ENCODE measurements at places on chromosomes 1 and 21.

- DNase-seq = no peak
These were observed 80.1 kb downstream of the DISP3 start for GRCh38 chr1:11558871-11559590.

DNA sequence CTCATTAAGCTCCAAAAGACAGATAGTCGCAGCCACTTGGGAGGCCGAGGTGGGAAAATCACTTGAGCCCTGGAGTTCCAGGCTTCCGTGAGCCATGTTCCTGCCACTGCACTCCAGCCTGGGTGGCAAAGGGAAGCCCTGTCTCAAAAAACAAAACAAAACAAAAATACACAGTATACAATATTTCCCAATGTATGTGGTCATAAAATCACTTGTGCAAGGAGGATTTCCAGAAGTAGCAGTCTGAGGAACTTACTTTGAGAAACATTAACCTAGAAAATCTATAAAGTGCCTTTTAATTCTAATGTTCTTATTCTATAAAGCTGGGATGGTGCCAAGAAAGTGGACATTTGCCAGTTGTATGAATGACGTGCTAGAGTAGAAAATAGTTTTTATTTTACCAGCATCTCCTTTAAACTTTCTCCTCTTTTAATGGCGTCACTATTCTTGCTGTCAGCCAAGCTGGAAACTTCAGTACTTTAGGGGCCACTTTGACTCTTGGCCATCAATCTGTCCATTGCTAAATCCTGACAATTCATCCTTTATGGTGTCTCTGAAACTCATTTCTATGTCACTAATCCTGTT, 22.5 kb downstream of the FAM177B start:
- DNase-seq = no peak

GRCh38 chr21:18894387-18894786, 490.8 kb upstream of the TMPRSS15 start:
- DNase-seq = no peak

- no peak for DNase-seq
These were observed 113.4 kb downstream of the DHRS3 start for GRCh38 chr1:12504601-12505000.

GRCh38 chr1:236336084-236336483, 54.3 kb upstream of the ERO1B start:
- DNase-seq = no peak

- no peak for DNase-seq
These were observed 1912.9 kb downstream of the MRPL39 start for GRCh38 chr21:23694390-23694789.

- no peak for DNase-seq
These were observed 4.0 kb downstream of the EDN2 start for GRCh38 chr1:41480204-41481108.

DNA sequence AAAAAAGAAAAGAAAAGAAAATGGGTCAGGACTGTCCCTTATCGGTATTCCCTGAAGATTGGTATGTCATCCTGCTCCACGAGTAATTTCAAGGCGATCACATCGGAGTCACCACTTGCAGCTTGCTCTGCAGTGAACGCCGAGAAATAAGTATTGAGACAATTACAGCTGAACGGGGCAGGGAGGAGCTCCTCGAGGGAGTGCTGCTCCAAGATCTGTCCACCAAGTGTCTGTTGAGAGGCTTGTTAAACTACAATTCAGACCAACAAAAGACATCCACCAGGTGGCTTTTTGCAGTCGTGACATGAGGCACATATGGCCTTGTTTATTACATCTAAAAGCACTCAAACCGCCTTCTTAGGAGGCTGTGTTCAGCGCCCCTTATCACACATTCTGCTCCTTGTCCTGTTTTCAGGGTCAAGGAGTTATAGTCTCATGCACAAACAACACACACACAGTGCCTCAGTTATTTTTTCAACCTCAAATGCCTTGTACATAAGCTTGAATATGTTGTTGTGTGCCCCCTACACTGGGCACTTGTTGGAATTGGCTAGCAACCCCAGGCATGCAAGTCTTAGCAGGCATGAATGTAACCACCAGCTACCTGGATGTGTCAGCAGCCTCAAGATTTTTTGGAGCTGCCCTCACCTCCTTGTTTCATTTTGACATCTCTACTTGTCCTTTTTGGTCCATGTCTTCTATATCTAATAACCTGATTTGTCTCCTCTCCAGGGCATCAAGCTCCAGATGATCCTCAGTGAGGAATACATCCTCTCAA, 13.0 kb upstream of the CD48 start:
- DNase-seq = no peak

- no peak for DNase-seq
These were observed 32.2 kb upstream of the TTC4 start for GRCh38 chr1:54683453-54683852.

DNA sequence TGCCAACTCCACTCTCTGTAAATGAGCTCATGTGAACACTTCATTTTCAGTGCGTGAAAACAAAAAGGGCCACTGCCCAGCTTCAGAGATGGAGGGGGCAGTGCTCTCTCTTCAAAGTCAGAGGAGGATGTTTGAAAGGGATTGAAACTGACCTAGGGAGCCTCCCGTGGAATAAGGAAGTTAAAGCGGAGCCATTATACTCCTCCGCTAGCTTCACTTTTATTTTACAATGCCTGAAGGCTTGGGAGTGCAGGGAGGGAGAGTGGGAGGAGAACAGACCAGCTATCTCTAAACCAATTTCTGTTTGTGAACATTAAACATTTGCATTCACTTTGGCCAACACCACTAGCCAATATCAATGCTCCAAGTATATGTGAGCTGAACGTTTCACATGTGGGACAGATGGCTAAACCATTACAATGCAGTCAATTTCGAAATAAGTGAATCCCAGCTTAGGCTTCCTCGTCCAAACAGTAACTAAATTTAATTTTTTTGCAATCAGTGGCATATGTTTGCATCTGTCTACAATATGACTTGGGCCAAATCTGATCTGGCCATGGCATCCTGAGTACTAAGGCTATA, 126.9 kb downstream of the ESRRG start:
- DNase-seq = no peak

DNA sequence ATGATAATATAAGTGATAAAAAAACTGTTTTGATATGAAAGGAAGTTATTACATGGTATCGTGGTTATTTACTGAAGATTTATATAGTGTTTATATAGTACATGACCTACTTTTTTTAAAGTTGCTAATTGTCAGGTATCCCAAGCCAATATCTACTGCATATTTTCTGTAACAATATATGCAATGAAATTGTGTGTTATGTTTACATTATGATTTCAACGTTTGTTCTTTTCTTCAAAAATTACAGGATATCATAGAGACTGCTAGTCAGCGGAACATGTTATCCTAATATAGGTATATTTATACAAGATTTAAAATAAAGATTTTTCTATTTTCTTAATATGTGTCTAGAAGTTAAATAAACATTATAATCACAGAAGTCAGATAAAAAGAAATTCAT, 167.5 kb upstream of the DPYD start:
- no peak for DNase-seq

DNA sequence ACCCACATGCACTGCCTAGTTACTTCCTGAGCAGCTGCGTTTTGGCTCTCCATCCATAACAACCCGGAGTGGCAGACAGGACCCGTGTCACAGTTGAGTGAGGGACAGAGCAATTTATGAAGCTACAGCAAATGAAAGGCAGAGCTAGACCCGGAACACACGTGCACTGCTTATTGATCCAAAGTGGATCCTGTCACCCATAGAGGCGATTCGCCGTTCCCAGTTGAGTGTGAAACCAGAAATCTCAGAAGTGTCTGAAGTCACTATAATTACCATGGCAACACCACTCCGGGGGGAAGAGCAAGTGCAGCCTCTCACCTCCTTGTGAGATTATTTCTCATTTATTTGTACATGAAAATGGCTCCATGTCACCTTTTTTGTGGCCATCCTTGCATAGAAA, 365.2 kb downstream of the DSCAM start:
- no peak for DNase-seq

DNA sequence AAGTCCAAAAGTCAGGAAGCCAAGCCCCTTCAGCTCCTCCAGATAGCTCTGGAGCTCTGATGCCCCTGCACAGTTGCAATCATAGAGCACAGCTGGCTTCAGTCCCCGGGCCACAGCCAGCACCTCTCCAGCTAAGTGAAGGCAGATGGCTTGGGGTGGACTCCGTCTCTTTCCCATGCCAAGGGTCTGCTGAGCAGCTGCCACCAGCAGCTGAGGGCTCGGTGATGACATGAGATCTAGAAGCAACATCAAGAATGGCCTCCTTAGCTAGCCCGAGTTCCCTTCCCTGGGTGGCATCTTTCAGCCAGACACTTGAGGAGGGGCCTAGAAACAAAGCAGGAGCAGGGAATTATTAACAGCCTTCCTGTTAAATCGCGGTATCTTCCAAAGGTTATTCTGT, 973 bp downstream of the C1orf74 start:
- DNase-seq = no peak

GRCh38 chr1:30538226-30538992, 185.0 kb downstream of the MATN1 start:
- no peak for DNase-seq

DNA sequence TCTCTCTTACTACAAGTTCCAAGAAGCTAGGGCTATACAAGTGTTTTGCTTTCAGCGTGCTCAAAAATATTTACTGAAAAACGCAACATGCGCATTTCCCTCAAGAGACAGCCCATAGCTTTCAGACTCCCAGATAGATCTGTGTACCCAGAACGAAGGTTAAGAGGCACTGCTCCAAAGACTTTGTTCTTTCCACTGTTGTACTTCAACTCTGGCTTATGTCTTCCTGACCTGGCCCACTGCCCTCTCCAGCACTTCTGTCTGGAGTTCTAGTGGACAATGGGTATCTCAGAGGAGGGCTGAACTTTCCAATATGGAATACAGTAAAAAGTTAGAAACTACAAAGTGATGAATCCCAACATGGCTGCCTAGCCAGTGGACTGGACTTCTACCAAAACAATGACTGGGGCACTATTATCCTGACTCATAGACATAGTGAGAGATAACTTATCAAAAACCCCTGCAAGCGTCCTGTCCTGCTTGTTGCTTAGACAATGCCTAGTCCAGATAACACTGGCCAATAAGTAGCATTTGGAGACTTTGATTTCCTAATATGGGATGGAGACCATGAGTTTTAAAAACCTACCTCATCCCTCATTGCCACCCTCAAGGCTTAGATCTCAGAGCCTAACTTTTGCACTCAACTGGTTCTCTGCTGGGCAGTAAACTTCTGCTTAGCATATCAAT, 8.8 kb upstream of the ADAR start:
- DNase-seq = peak; percentile 75

DNA sequence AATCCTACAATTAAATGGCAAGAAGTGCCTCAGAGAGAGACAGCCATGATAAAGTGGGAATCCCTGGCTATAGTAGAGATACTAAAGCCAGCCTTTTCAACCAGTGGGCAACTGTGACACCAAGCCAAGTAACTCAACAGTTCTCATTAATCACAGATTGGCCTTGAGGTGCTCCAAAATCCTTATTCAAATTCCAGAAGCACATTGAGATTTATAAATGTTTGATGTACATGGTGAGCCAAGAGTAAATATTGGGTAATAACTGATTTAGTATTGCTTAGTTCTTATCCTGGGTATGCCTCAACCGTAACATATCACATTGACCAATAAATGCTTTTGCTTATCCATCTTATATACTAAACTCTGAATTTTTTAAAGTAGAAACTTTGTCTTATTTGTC, 17.1 kb downstream of the HAO2 start:
- DNase-seq = no peak

GRCh38 chr1:25971066-25971810, 26.6 kb downstream of the PAFAH2 start:
- DNase-seq = no peak

DNA sequence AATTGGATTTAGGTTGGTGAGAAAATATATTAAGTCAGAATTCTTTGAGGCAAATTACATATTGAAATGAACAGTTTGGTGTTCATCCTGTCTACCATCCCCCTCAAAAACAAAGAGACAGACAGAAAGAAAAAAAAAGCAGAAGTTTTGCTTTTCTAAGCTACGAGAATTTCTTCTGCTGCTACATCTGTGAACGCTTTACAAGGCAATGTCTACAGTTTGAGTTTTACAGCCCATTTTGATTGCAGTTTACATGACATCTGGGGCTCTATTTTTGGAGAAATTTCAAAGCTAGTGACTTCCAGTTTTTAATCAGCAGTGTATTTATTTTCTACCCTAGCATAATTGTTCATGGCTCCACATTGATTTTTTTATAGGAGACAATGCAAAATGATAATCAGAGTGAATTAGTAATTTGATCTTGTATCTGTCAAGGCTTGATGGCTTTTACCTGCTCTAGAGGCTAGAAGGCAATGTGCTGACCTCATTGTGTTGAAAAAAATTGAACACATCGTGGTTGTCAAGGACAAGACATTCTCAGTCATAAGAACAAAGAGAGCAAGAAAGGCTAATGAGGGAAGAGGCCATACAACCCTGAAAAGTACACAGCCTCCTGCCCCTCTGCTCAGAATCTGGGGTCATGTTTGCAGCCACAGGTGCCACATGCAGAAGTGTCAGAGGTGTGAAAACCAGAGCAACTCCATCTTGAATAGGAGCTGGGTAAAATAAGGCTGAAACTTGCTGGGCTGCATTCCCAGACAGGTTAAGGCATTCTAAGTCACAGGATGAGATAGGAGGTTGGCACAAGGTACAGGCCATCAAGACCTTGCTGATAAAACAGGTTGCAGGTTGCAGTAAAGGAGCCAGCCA, 201.0 kb upstream of the CAMK1G start:
- DNase-seq = no peak

- no peak for DNase-seq
These were observed 5.2 kb upstream of the KISS1 start for GRCh38 chr1:204201348-204202040.

- DNase-seq = no peak
These were observed 15.9 kb downstream of the LYPD8 start for GRCh38 chr1:248739572-248740205.

GRCh38 chr1:20993716-20994575, 182.8 kb downstream of the EIF4G3 start:
- DNase-seq = no peak

GRCh38 chr1:237702161-237702560, 188.6 kb downstream of the ZP4 start:
- no peak for DNase-seq

DNA sequence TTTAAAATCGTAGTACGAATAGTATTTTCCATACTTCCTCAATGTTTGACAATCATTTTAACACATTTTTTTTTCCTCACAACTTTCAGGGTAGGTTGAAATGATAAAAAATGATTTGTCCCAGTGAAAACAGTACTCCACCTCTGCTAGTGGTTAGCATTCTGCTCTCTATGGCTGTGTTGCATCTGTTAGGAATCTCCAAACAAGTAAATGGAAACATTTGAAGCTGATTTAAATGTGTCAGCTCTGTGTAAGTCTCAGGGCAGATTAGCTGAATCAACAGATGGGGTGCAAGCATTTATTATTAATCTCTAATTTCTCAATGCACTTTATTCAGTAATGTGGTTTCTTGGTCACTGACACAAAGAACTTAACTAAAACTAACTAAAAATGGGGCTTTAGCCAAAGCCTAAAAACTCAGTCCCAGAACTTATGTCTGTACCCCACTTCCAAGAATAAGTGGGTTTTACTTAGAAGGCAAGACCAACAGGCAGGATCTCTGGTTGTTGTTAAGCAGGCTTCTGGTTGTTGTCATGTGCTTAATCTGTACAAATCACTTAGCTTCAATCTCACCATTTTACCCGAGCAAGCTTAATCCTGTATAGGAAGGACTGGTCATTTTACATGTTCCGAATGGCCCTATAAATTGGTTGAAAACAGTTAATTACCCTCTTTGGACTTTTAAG, 67.8 kb downstream of the PRRX1 start:
- DNase-seq = no peak
